CD4-positive, alpha-beta T cell treated with Interleukin-17A for 1 hour (primary cell): ENCODE measurements at places on chromosomes 2 and 18.

DNA sequence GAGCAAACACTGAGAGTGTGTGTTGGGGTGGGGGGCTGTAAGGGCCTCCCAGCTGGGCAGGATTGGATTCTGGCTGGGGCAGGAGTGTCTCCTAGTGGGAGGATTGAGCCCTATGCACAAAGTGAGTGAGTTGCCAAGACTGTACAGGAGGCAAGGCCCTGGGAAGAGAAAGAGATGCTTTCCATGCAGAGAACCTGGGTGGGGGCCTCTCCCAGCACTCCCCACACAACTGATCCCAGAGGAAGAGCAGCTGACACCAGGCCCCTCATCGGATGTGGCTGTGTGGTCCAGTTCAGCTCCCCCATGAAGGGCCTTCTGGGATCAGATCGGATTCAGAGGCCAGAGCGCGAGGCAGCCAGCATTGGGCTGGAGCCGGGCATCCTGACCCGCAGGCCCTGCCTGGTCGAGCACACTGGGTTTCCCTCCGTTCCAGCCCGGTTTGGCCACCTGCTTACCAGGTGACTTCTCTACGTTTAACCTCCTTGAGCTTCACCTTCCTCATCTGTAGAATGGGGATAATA lies 49.4 kb upstream of the FAHD2A start:
- DNase-seq: no peak

DNA sequence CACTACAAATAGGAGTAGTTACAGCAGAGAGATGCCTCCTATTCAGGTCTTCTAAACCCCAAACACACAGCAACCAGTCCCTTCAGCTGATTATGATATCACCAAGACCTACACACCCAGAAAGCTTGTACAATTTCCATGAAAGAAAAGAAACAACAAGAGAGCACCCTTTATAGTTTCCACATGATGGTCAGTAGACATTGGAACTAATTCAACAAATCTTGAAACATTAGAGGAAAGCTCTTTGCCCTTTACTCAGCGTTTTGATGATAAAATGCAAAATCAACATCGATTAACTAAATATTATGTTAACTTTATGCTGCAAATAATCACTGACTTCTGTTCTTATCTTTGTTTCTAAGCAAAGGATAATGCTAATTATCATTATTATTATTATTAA lies 393.6 kb upstream of the ID2 start:
- no peak for DNase-seq

- DNase-seq: no peak
These were observed 284.7 kb downstream of the IRS1 start for GRCh38 chr2:226514895-226515294.

DNA sequence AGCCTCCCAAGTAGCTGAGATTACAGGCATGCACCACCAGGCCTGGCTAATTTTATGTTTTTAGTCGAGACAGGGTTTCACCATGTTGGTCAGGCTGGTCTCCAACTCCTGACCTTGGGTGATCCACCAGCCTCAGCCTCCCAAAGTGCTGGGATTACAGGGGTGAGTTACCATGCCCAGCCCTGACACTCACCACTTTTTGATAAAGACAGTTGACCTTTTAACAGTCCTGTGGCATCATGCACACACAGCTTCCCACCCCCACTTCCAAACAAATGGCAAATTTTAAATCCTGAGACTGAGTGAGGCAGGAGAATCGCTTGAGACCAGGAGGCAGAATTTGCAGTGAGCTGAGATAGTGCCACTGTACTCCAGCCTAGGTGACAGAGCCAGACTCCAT lies 6.2 kb upstream of the DNAJB2 start:
- no peak for DNase-seq

GRCh38 chr2:215702116-215702902 lies 266.4 kb upstream of the FN1 start:
- no peak for DNase-seq

DNA sequence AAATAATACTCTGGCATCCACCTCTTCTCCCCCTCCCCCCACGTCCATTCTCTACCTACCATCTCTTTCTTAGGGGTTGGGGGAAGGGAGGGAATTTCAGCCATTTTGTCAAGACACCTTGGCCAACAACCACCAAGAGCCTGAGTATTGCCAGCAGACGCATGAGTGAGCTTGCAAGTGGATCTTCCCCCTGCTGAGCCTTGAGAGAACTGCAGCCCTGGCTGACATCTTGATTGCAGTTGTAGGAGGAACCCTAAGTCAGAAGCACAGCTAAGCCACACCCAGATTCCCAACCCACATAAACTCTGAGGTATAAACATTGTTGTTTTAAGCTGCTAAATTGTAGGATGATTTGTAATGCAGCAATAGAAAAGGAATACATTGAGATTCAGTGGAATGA lies 165.6 kb downstream of the TMEFF2 start:
- DNase-seq: no peak

- DNase-seq: no peak
These were observed 69.8 kb downstream of the NEB start for GRCh38 chr2:151664520-151664919.

DNA sequence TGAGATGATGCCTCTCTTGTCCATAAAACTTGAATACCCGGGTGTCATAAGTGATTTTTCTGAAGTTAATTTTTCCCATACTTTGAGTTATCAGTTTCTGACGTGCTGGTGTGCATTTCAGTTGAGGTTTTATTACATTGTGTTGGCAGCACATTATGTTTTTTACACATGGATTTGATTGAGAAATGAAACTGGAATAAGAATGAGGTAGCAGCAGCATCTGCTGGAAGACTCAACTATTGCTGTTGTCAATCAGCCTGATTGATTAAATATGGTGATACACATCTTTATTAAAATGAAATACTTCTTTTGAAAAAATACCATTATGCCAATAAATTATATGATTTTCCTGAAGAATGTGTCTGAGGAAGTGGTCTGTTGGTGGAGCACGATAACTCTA lies 60.5 kb downstream of the INSIG2 start:
- no peak for DNase-seq

DNA sequence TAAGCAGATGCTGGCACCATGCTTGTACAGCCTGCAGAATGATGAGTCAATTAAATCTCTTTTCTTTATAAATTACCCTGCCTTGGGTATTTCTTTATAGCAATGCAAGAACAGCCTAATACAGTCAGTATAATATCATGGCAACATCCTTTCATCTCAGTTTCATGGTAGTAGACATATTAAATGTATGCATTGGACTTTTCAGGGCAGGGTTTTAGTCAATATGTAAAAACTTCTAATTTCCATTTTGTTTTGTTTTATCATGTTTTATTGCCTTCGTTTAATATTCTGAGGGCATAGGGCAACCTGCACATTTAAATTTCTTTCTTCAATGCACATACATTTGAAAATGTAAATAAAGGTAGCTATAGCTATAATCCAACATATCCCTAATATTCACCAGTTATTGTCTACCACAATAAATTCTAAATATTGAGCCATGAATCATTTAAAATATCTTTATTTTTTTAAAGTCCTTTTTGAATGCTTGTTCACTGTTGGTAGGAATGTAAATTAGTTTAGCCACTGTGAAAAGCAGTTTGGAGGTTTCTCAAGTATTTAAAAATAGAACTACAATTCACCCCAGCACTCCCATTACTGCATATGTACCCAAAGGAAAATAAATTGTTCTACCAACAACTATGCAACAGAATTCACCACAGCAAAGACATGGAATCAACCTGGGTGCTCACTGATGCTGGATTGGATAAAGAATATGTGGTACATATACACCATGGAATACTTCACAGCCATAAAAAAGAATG lies 41.8 kb upstream of the GRB14 start:
- no peak for DNase-seq

GRCh38 chr18:5095239-5095638 lies 101.8 kb downstream of the AKAIN1 start:
- DNase-seq: no peak

DNA sequence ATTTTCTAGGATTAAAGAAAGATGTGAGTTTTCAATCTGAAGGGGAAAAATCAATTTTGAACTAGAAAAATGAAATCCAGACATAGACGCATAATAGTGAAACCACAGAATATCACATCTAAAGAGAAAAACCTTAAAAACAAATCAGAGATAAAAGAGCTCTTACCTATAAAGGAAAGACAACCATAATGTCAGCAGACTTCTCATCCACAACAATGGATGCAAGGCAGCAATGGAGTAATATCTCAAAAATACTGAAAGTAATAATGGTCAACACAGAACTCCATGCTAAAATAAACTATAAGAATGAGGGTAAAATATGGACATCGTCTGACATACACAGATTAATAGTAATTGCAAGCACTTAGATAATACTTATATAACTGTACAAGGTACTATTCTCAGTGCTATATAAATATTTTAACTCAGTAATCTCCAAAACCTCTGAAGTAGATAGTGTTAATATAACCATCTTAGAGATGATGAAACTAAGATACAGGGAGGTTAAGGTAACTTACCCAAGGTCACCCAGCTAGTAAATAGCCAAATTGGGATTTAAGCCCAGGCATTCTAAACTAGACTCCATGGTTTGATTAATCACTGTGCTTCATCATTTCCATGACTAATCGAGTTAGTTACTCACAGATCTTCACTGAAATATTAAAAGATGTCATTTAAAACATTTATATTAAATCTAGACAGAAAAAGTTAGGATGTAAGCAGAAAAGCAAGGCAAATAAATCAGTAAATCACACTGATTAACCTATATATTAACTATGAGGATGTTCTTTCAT lies 89.4 kb upstream of the SPTBN1 start:
- no peak for DNase-seq

- no peak for DNase-seq
These were observed 10.0 kb downstream of the SLC4A5 start for GRCh38 chr2:74333175-74333574.

DNA sequence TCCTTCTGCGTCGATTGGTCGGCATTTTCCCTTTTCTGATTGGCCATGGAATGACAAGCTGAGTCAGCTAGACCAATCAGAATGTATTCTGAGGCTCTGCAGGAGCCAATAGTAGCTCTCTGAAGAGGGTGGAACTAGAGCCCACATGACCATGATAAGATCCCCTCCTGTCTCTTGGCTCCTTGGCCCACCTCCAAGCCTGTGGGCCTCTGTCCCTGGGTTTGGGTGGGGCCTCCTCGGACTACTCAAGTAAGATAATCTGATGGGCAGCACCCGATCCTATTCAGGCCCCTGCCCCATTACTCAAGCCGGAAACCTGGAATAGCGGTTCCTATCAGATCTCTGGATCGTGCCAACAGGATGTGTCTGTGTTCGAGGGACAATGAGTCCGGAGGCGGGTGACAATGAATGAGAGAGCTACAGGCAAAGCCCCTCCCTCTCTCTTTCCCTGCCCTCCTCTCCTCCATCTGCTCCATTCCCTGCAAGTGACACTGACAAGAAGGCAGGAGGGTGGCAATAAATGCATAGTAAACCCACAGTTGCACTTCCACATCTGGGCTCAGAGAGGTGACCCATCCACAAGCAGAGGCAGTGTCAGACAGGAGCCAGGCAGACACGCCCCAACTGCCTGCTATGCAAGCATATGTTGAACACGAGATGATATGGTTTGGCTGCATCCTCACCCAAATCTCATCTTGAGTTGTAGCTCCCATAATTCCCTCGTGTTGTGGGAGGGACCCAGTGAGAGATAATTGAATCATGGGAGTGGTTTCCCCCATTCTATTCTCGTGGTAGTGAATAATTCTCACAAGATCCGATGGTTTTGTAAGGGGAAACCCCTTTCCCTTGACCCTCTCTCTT lies 114.7 kb downstream of the TNS1 start:
- no peak for DNase-seq

GRCh38 chr2:192749611-192750200 lies 555.0 kb upstream of the TMEFF2 start:
- no peak for DNase-seq

DNA sequence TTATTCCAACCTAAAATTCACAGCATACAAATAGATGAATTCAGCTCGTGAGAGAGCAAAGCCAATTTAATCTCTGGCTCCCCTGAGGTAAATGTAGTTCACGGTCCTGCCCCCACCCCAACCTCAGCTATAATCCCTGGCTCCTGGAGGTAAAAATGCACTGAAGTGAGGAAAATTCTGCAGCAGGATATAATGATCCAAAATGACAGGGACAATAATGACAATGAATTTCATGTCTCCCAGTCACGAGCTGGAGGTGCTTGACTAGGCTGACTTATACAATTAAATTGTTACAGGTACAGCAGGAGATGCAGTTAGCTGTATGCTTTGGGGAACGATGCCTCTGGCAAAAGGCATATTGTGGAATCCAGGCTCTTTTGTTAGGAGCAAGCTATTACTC lies 82.0 kb downstream of the GPD2 start:
- DNase-seq: no peak

DNA sequence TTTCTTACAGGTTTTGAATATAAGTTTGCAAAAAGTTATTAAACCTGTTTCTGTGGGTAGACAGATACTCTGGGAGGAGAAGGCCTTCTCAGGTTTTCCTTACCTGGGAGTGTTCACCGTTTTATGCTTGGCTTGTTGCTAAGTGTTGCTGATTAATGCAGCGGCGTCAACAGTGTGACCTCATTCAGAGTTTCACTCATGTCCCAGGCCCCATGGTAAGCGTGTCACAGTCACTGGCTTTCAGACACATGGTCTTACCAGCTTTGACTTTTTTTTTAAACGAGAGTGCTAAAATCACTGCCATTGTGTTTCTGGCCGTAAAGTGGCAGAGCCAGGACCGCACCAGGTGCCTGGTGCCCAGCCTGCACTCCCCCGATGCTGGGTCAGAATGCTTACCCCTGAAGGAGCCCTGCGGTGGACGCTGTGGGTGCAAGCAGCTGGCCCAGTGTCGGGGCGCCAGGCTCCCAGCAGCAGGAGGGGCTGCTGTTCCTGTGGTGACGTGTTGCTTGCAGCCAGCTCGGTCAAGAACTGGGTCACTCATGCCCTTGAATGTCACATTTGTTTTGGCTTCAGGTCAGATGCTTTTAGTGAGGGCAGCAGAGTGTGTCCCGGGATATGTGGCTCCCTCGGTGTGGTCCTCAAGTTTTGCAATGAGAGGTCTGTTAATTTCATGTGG lies 3.5 kb downstream of the CAPN10 start:
- DNase-seq: no peak

DNA sequence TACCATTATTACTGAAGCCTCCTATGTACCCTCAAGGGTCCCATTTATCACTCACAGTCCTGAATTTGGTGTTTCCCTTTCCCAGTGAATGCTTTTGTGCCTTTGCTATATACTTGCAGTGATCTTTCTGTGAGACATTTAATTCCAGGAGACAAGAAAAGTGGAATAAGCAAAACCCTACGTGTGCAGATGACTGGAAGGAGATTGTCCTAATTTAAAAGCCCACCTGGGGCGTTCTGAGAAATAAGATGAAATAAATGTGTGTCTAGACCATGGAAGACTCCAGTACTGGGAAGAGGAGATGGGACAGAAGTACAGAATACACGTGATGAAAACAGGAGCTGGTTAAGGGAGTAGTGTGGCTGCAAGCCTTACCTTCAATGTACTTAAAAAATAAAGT lies 19.3 kb downstream of the TYMS start:
- DNase-seq: no peak

DNA sequence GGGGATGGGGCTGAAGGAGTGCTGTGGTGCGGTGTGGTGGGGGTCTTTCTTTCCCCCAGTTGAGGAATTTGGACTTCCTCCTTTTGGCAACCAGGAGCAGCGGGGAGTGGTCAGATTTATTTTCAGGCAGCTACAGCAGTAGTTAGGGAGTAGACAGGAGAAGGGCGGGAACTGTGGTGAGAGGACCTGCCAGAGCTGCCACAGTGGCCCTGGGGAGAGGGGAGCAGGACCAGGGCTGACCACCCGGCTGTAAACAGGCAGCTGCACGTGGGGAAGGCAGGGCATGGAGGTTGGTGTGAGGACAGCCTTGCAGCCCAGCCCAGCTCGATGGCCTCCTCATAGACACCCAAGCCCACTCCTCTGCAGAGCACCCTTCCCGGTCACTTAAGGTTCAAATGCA lies 197.2 kb downstream of the GLI2 start:
- DNase-seq: no peak
